ENCODE measurements at places on chromosomes 1 and 21. TPM values are rescaled to one million over a fixed set of nuclear protein-coding genes. Genes with fewer than 3 reads are reported as not detected.

Gene IGSF9
- 44.1 TPM for total RNA-seq

Gene TRIM45
- total RNA-seq, result 1.7 TPM

Gene PLPP3
- total RNA-seq, result 0.93 TPM

Gene PATJ
- total RNA-seq, result 29.6 TPM

Gene SMAP2
- 17.0 TPM for total RNA-seq

Gene OR2G6
- total RNA-seq, result not detected

Gene RNF223
- 1.3 TPM for total RNA-seq
